ENCODE measurements at places on chromosomes 1 and 21.

- DNase-seq: no peak
Measured at GRCh38 chr1:27427816-27428315, 35.4 kb downstream of the GPR3 start.

DNA sequence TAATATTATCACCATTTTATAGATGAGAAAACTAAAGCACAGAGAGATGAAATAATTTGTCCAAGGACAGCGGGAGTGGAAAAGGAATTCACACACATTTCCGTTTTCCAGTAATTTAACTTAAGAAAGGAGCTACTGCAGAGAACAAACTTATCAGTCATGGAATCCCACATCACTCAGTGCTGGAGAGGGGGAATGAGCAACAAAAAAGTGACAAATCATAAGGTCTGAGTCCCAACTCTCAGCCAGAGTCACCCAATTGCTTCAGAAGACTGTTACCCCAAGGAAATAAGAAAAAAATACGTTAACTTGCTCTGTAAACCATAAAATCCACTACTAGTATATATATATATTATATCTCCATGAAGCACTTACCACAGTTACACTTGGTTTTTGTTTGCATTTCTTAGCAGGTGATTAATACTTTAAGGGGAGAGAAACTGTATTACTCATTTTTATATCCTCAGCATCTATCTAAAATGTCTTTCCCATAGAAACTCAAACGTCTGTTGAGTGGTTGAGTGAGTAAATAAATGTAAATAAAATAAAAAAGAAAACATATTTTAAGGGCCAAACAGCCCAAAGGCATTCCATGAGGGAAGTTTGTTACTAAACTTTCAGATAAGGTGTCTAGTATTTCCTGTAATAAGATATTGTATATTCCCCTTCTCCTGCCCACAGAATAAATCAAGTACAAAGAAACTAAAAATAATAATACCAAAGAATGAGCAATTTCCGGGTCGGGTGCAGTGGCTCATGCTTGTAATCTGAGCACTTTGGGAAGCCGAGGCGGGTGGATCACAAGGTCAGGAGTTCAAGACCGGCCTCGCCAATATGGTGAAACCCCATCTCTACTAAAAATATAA, 76.8 kb downstream of the SLC45A1 start:
- peak; percentile 88 for DNase-seq

GRCh38 chr1:76876655-76877395, 9.5 kb downstream of the ST6GALNAC5 start:
- DNase-seq: peak; percentile 87

DNA sequence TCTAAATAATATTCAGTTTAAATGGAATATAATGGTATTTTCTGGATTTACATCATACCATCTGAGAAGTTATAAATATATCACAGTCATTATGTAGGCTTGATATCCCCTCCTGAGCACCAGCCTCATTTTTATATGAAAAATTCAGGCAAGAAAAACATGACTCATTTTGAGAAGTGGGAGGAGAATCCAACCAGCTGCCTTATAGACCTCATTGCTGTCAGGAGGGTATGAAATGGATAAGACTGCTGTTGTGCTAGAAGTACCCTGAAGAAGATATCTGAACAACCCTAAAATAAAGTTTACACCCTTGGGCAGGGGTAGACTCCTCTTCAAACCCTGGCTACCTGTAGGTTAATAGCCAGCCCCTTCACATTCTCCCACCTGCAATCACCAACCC, 8.8 kb downstream of the GIPC2 start:
- DNase-seq: peak; percentile 31

- no peak for DNase-seq
Measured at GRCh38 chr1:192529031-192529755, 46.4 kb upstream of the RGS1 start.

DNA sequence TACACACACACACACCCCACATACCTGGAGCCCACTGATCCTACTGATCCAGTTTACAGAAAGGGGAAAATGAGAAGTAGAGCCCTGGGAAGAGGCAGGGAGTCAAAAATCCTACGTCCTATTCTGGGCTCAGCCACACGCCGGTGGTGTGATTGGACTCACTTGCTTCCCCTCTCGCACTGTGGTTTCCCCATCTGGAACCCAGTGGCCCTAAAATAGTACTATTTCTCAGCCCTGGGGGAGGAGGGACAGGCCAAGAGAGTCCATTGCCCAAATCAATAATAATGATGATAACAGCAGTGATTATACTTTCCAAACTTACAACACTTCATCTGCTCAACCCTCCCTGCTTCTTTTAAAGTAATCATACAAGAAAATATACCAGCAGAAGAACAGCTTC, 2.9 kb upstream of the PIGR start:
- DNase-seq: no peak

GRCh38 chr1:172421974-172422604, 1.6 kb downstream of the C1orf105 start:
- no peak for DNase-seq

GRCh38 chr1:245797592-245798348, 643.0 kb downstream of the KIF26B start:
- DNase-seq: peak; percentile 34

DNA sequence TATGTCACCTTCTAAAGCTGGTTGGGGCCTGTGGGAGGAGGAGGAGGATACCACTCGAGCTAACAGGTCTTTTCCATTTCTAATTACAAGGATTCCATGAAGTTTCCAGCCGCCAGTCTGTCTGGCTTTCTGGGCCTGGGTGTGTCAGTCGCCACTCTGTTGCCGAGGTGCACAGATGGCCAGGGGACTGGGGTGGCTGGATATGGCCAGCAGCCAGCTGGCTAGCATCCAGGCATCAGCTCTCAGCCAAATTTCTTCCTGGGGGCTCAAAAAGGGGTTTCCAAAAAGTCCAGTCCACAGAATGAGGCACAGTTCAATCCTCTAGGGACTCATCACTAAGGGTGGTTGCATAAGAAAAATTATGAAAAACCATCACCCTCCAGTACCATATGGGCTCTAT, 32.4 kb downstream of the ITPKB start:
- no peak for DNase-seq

- peak; percentile 32 for DNase-seq
Measured at GRCh38 chr1:244280201-244280600, 171.5 kb downstream of the ADSS2 start.

GRCh38 chr1:5983361-5984103, 8.7 kb downstream of the NPHP4 start:
- peak; percentile 76 for DNase-seq

- DNase-seq: peak; percentile 17
Measured at GRCh38 chr1:45148209-45148825, 58.1 kb downstream of the ZSWIM5 start.

GRCh38 chr1:148362626-148363438, 120.3 kb downstream of the PPIAL4G start:
- DNase-seq: peak; percentile 85

- peak; percentile 54 for DNase-seq
Measured at GRCh38 chr1:32138965-32139364, 31.1 kb downstream of the KPNA6 start.

- DNase-seq: peak; percentile 77
Measured at GRCh38 chr1:72357411-72357810, 75.1 kb upstream of the NEGR1 start.

Measured in GM23248 (cell line).